HepG2 (cell line): ENCODE measurements at places on chromosomes 3 and 15. TPM values are rescaled to one million over a fixed set of nuclear protein-coding genes. Genes with fewer than 3 reads are reported as not detected.

GRCh38 chr15:72156928-72157327 is 38.7 kb downstream of the SENP8 start:
- H3K36me3 ChIP-seq: no peaks in the 10 kb centered on the region
- no peaks in the 10 kb centered on the region; the same call in 1 of the 2 replicates for H3K27me3 ChIP-seq
- peaks cover 24% of the 10 kb centered on the region for H3K4me1 ChIP-seq
- no peak overlapping the region for H3K27ac ChIP-seq
- H3K4me3 ChIP-seq: no peak overlapping the region

Gene RASL12
- 0.39 and 0.55 TPM in 2 replicates for total RNA-seq

DNA sequence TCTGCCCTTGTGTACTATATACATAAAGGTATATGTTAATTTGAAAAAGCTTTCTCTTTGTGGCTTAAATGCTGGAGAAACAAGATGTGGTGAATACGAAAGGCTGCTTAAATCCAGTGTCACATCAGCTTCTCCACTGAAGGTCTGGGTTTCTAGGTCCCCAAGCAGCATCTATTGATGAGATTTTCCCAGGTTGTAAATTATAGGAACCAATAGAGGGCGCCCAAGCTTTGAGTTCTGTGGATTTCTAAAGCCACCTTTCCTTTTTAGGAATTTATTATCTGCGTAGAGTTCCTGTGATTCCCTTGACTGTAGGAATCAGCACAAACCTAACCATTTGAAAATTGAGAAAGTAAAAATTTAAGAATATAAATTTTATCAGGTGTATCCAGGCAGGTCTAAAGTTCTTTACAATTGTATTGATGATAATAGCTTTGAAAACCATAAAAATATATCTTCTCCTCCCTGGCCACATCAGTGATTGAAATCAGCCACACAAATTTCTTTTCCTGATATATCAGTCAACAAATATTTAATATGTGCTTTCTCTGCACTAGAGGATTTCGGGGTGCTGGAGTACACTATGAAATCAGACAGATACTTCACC is 88.3 kb upstream of the ADAMTSL3 start:
- DNase-seq: peak; percentile 25
- no peaks in the 10 kb centered on the region for H3K36me3 ChIP-seq
- H3K4me1 ChIP-seq: no peaks in the 10 kb centered on the region

GRCh38 chr3:172176061-172176770 is 136.8 kb downstream of the FNDC3B start:
- H3K27ac ChIP-seq: peak overlapping the region; percentile 20
- no peaks in the 10 kb centered on the region for H3K27me3 ChIP-seq
- H3K4me1 ChIP-seq: peaks cover 100% of the 10 kb centered on the region

- peaks cover 48% of the 10 kb centered on the region for H3K36me3 ChIP-seq
- H3K4me1 ChIP-seq: no peaks in the 10 kb centered on the region
- H3K4me3 ChIP-seq: no peak overlapping the region
- no peak overlapping the region for H3K27ac ChIP-seq
These were observed 106.3 kb downstream of the SNRPN start for GRCh38 chr15:25060996-25061620.

- no peaks in the 10 kb centered on the region for H3K27me3 ChIP-seq
- H3K27ac ChIP-seq: peak overlapping the region; percentile 28
- no peak overlapping the region for H3K4me3 ChIP-seq
- peaks cover 58% of the 10 kb centered on the region for H3K4me1 ChIP-seq
These were observed 45.6 kb downstream of the BCL2L10 start for GRCh38 chr15:52066842-52067544.

Gene GOLGA8S
- 0.02 TPM in 1 of 2 replicates, not detected in the other for total RNA-seq

DNA sequence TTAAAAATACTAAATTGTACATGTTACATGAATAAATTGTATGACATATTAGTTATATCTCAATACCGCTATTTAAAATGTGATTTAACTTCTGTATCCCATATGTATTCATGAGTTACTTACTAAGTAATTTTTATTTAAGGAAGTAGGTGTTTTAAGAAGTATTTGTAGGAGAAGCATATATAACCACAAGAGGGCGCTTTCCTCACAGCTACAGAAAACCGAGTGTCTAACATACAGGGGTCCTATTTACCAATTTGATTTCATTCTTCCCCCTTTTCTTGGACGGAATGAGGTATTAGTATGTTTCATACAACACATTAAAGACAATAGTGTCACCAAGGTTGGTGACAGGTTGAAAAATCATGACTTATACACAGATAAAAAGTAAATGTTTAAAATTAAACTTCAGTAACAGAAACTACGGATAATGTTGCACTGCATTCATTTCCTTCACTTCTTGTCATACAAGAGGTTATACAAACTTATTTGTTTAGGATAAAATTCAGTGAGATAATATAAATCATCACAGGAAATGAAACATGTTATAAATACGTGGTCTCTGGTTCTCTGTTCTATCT is 253.6 kb downstream of the MAGI1 start:
- H3K36me3 ChIP-seq: no peaks in the 10 kb centered on the region
- DNase-seq: peak; percentile 41
- H3K27ac ChIP-seq: no peak overlapping the region
- no peaks in the 10 kb centered on the region for H3K4me1 ChIP-seq

GRCh38 chr15:74869372-74869725 is 3.8 kb downstream of the SCAMP2 start:
- no peak overlapping the region for H3K4me3 ChIP-seq
- peaks cover 79% of the 10 kb centered on the region for H3K4me1 ChIP-seq
- no peak for DNase-seq
- H3K27ac ChIP-seq: no peak overlapping the region
- peaks cover 2% of the 10 kb centered on the region; the same call in 1 of the 2 replicates for H3K36me3 ChIP-seq

- H3K27ac ChIP-seq: no peak overlapping the region
- no peak for DNase-seq
- H3K4me3 ChIP-seq: no peak overlapping the region
- H3K36me3 ChIP-seq: no peaks in the 10 kb centered on the region
These were observed 9.7 kb upstream of the PCOLCE2 start for GRCh38 chr3:142898346-142899213.

Gene HTR3E
- not detected in 2 replicates for total RNA-seq

GRCh38 chr3:189698811-189699210 is 67.6 kb downstream of the TP63 start:
- H3K27ac ChIP-seq: no peak overlapping the region
- no peak for DNase-seq
- no peaks in the 10 kb centered on the region for H3K36me3 ChIP-seq
- H3K4me1 ChIP-seq: no peaks in the 10 kb centered on the region
- no peak overlapping the region for H3K4me3 ChIP-seq

DNA sequence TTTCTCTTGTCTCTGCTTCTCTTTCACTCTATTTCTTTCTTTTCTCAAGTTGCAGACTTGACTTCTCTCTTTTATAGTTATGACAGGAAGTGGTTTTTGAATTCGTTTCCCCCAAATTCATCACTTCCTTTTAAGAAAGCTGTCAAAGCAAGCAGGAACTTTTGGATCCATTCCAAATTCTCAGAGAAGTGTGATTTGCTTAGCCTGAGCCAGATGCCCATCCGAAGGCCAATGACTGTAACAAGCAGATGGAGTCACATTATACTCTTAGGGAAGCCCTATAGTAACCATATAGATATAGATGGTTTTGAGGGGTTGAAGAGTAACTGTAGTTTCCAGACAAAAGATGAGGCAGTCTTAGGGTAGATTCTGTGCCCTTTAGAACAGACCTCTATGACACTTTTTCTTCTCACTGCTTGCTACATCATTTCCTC is 592.0 kb upstream of the KCNMB2 start:
- H3K4me3 ChIP-seq: no peak overlapping the region
- H3K27ac ChIP-seq: no peak overlapping the region
- no peak for DNase-seq
- H3K27me3 ChIP-seq: no peaks in the 10 kb centered on the region

Gene SUSD5
- total RNA-seq: not detected in 2 replicates

GRCh38 chr3:112617285-112617684 is 23.7 kb downstream of the CCDC80 start:
- H3K27ac ChIP-seq: no peak overlapping the region
- H3K4me1 ChIP-seq: no peaks in the 10 kb centered on the region
- no peak overlapping the region for H3K4me3 ChIP-seq
- H3K27me3 ChIP-seq: no peaks in the 10 kb centered on the region
- no peak for DNase-seq
- no peaks in the 10 kb centered on the region for H3K36me3 ChIP-seq

- no peaks in the 10 kb centered on the region for H3K4me1 ChIP-seq
- peak; percentile 3 for DNase-seq
- H3K27ac ChIP-seq: no peak overlapping the region
- H3K36me3 ChIP-seq: no peaks in the 10 kb centered on the region
- no peaks in the 10 kb centered on the region; the same call in 1 of the 2 replicates for H3K27me3 ChIP-seq
These were observed 42.0 kb downstream of the AGBL1 start for GRCh38 chr15:86121568-86122225.

Gene FAM81A
- total RNA-seq: 0.09 and 0.18 TPM in 2 replicates

Gene FEZF2
- not detected in 2 replicates for total RNA-seq

Gene FOXB1
- not detected in 2 replicates for total RNA-seq

DNA sequence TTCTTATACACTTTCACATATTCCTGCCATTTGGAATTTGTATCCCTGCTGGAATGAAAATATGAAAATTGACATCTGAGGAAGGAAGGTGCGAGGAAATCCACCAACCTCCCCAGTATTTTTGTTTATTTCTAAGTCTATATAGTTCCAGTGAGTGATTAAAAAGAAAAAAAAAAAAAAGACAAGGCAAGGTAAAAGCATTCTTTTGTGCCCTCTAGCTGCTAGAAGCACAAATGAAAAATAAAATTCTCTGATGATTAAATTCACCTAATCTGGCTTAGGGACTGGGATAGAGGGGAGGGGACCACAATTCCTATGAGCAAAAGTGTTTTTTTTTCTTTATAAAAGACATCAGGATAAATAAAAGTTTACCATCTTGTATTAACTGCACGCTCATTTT is 370.9 kb downstream of the NR2F2 start:
- H3K4me1 ChIP-seq: no peaks in the 10 kb centered on the region
- no peak for DNase-seq
- no peak overlapping the region for H3K27ac ChIP-seq

Gene GOLGA6L10
- total RNA-seq: 0.87 and 1.5 TPM in 2 replicates

Gene GABRR3
- total RNA-seq: 0.31 and 0.42 TPM in 2 replicates

GRCh38 chr3:90091549-90091948 is 984.1 kb downstream of the EPHA3 start:
- H3K27me3 ChIP-seq: no peaks in the 10 kb centered on the region; the same call in 1 of the 2 replicates
- DNase-seq: peak; percentile 2
- no peaks in the 10 kb centered on the region for H3K36me3 ChIP-seq
- no peak overlapping the region for H3K4me3 ChIP-seq

DNA sequence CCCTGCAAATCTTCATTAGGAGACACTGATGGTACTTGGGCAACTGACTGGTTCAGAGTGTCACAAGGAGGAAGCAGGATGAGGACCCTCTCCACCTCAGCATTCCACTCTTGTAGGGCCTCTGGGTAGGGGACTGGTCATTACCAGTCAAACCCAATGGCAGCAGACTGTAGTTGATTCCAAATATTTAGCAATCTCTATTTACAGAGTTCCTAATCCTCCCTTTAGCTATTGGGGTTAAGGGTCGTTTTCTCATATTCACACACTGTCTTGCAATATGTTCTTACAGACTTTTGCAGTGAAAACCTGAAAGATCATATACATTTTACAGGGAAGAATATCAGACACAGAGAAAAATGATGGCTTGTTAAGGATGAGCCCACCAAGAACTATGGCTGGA is 397.7 kb downstream of the GAP43 start:
- no peaks in the 10 kb centered on the region for H3K36me3 ChIP-seq
- no peak overlapping the region for H3K27ac ChIP-seq
- H3K4me1 ChIP-seq: peaks cover 9% of the 10 kb centered on the region; the same call in 1 of the 2 replicates
- no peaks in the 10 kb centered on the region for H3K27me3 ChIP-seq

DNA sequence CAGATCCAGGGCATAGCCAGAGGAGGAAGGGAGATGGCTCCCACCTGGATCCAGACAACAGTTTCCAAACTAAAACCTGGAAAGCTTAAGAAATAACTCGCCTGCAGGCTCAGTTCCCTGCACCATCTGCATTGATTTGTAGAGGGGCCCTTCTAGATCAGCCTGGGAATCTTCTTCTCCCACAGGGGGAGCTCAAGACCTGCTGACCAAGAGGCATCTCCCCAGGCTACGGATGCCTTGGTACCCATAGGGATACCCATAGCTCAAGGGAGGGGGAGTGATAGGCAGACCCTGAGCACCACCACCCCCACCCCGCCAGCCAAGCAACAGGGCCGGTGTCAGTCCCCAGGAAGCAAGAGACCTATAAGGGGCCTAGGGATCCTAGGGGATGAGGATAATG is 28.0 kb upstream of the DCLK3 start:
- no peak overlapping the region for H3K27ac ChIP-seq
- no peak overlapping the region for H3K4me3 ChIP-seq
- H3K36me3 ChIP-seq: no peaks in the 10 kb centered on the region
- DNase-seq: peak; percentile 30

DNA sequence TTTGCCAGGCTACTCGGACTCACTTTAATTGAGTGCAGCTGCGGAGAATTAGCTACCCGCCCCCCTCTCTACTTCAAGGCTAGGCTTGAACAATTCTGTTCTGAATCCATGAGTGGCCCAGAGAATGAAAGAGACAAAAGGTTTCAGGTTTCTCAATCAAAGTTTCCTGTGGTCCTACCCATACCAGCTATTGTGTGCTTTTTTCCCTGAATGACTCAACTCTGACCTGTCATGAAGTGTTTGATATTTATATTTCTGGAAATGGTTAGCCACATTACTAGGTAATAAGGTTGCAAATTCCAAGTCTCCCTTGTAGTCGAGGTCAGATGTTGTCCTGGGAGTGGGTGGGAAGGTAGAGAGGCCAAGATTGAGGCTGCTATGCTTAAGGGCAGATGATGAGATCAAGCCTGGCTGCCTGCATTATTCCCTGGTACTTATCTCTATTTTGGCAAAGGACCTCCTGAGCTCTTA is 392.7 kb upstream of the TBL1XR1 start:
- no peak overlapping the region for H3K4me3 ChIP-seq
- no peak overlapping the region for H3K27ac ChIP-seq
- DNase-seq: peak; percentile 65
- H3K36me3 ChIP-seq: no peaks in the 10 kb centered on the region

DNA sequence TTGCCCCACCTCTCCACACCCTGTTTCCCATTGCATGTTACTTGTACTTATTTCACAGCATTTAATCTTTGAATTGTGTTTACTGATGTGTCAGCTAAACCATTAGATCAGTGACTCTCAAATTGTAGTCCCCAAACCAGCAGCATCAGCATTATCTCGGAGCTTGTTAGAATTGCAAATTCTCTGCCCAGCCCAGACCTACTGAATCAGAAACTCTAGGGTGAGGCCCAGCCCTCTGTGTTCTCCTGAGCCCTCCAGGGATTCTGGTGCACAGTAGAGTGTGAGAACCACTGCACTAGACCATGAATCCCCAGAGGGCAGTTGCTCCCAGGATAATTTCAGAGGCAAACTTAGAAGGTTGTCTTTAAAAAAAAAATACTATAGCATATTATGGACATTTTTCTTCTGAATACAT is 13.0 kb downstream of the PLD1 start:
- DNase-seq: no peak
- H3K4me1 ChIP-seq: peaks cover 68% of the 10 kb centered on the region
- peaks cover 17% of the 10 kb centered on the region for H3K36me3 ChIP-seq
- H3K27ac ChIP-seq: no peak overlapping the region
- no peaks in the 10 kb centered on the region for H3K27me3 ChIP-seq
- no peak overlapping the region for H3K4me3 ChIP-seq

DNA sequence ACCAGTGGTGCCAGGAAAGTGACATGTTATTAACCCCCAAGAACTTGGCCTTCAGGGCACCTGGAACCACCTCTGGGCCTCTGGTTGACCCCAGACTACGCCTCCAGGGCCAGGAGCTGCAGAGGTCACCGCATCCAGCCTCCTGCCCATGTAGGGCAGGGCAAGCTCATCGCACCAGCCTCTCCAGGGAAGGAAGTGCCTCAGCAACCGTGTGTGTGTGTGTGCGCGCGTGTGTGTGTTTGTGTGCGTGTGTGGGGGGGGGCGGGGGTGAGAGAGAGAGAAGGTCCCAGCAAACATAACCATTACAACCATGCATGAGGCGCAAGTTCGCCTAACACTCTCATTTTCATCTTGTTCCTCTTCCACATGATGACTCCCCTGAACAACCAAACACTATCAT is 31.8 kb downstream of the RAB6B start:
- no peaks in the 10 kb centered on the region for H3K4me1 ChIP-seq
- no peak overlapping the region for H3K27ac ChIP-seq
- no peaks in the 10 kb centered on the region for H3K36me3 ChIP-seq
- no peak overlapping the region for H3K4me3 ChIP-seq
